Tibial nerve (tissue), 4 donors: ENCODE measurements at places on chromosomes 16 and 17. TPM values are rescaled to one million over a fixed set of nuclear protein-coding genes. Genes with fewer than 3 reads are reported as not detected.
A peak's percentile ranks its signal among the peaks of the same experiment; 100 is the strongest.

GRCh38 chr17:70173681-70174080 lies 4.3 kb downstream of the KCNJ2 start:
- no peaks in the 10 kb centered on the region for H3K36me3 ChIP-seq
- peaks cover 25% of the 10 kb centered on the region for H3K4me1 ChIP-seq
- no peak overlapping the region for H3K27ac ChIP-seq
- peaks cover 11% of the 10 kb centered on the region for H3K27me3 ChIP-seq

GRCh38 chr16:88771294-88771772 lies 13.7 kb downstream of the PIEZO1 start:
- H3K4me1 ChIP-seq = peaks cover 71% of the 10 kb centered on the region
- peak overlapping the region; percentile 32 for H3K27ac ChIP-seq
- DNase-seq = no peak
- no peak overlapping the region for H3K4me3 ChIP-seq
- H3K36me3 ChIP-seq = no peaks in the 10 kb centered on the region

DNA sequence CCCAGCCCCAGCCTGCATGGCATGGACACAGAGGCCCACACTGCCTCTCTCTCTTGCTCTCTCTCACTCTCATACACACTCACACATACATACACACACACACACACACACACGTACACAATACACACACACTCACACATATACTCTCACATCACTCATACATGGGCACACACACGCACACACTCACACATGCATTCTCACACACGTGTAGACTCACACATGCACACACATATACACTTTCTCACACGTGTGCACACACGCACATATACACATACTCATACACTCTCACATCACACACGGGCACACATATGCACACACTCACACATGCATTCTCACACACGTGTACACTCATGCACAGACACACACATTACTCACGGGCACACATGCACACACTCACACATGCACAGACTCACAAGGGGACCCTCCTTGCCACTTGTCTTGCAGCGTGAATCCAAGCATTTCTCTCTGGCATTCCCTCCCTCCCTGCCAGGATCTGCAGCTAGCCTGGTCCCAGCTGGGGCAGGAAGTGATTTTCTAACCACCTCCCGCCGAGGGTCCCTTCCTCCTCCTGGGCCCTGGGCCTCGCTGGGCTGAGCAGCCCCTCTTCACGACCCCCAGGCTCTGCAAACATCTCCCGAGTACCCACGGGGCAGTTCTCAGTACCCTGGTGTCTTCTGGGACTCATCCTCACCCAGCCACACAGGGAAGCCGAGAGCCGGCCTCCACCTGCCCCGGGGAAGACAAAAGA lies 37.5 kb downstream of the IL21R start:
- no peak for DNase-seq
- H3K36me3 ChIP-seq = no peaks in the 10 kb centered on the region
- H3K27ac ChIP-seq = no peak overlapping the region

DNA sequence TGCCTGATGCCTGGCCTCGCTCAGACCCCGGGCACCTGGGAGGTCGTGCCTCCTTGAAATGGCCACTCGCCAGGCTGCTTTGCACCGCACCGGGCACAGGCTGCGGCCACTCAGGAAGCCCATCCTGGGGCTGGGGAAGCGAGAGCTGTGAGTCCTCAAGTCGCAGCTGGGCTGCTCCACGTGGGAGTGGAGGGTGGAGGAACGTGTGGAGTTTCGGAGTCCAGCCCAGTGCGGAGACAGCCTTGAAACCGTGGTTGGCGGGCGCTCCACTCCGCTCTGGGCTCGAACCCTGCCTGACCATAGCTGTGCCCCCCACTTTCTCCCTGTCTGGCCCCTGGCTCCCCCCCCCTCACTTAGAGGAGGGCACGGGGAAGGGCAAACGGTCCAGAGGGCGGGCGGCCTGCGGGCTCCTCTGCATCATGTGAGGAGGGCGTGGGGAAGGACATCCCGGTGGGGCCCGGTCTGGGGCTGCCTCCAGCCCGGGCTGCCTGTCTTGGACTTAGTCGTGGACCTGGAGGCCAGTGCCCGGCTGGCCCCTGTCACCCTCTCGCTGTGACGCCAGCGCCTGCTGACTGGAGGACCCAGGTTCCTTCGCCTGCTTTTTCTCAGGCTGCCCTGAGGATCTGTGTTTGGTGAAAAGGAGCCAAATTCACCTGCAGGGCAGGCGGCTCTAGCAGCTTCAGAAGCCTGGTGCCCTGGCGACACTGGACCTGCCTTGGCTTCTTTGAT lies 2.5 kb downstream of the UBE2I start:
- peaks cover 5% of the 10 kb centered on the region for H3K4me1 ChIP-seq
- peak overlapping the region; percentile 44 for H3K4me3 ChIP-seq
- H3K27ac ChIP-seq = no peak overlapping the region
- peaks cover 37% of the 10 kb centered on the region for H3K36me3 ChIP-seq

- DNase-seq = peak; percentile 72
- H3K36me3 ChIP-seq = no peaks in the 10 kb centered on the region
- no peak overlapping the region for H3K4me3 ChIP-seq
- H3K27me3 ChIP-seq = no peaks in the 10 kb centered on the region
- no peak overlapping the region for H3K27ac ChIP-seq
- H3K4me1 ChIP-seq = no peaks in the 10 kb centered on the region
Observed at GRCh38 chr17:40499551-40500189, 1.8 kb downstream of the TNS4 start.

DNA sequence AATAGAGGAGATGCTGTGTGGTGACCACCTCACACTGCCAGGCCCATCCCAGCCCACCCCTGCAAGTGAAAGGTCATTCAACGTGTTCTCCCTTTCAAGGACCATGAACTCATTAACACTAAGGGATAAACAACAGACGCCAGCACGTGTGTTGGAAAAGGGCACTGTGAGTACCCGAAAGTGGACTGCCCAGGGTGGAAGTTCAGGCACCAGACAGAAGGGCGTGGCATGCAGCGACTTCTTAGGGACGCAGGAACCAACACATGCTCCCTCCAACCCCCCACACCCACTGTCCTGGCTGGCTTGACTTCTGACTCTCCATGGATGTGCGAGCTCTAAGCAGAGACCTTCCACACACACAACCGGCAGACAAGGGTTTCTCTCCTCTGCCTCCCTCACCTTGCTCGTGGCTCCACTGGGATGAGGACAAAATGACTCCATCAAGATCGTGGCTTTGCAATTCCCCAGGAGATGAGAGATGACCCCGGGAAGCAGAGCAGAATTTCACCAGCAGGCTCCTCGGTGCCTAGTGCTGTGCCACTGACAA lies 11.0 kb downstream of the UBALD1 start:
- no peak overlapping the region for H3K27ac ChIP-seq
- no peaks in the 10 kb centered on the region for H3K27me3 ChIP-seq

DNA sequence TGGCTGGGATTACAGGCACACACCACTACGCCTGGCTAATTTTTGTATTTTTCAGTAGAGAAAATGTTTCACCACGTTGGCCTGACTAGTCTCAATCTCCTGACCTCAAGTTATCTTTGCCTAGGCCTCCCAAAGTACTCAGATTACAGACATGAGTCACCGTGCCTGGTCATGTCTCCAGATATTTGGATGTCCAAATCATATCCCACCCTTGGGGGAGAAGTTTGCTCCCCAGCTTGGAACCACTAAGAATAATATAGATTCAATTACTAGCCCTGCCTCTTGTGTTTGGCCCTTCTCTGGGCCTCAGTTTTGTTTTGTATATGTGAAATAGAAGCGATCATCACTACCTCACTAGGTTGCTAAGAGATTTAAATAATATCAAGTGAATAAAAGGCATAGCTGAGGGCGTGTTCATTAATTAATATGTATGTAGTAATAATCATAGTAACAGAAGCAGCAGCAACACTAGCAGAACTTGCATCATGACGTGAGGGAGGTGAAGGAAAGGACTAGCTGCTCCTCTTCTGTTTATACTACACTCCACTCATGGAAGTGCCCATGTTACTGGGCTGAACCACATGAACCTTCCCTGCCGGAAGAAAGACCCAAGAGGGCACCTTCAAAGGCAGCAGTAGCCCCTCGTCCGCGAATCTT lies 253.6 kb upstream of the XYLT1 start:
- no peak overlapping the region for H3K4me3 ChIP-seq
- no peaks in the 10 kb centered on the region for H3K4me1 ChIP-seq
- H3K27me3 ChIP-seq = no peaks in the 10 kb centered on the region
- no peak for DNase-seq
- H3K27ac ChIP-seq = no peak overlapping the region
- H3K36me3 ChIP-seq = no peaks in the 10 kb centered on the region

DNA sequence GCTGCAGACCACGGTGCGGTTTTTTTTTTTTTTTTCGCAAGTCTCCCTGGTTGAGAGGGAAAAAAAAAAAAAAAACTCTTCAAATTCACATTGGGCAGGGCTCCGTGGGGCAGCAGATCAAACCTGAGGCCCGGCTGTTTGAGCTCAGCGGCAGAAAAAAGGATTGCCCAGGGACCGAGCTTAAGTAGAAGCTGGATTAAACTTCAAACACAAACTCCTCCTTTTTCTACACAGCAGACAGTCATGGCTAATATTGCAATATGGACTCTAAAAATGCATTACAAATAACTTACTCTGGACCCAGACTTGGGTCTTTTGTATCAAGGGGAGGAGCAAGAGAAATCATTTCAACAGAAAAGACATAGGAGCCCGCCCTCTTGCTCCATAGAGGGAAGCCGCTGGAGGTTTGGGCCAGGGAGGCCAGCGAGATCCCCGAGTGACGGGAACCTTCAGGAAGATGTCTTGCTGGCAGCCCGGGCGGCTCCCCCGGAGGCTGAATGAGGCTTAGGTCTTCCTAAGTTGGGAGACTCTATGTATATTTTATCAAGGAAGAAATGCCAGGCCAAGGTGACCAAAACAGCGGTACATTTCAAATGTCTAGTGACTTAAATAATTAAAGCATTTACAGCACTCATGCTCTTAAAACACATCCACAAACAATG lies 167.7 kb downstream of the ZNF423 start:
- no peak overlapping the region for H3K4me3 ChIP-seq
- H3K36me3 ChIP-seq = no peaks in the 10 kb centered on the region
- no peak for DNase-seq
- H3K27ac ChIP-seq = no peak overlapping the region
- H3K4me1 ChIP-seq = no peaks in the 10 kb centered on the region

DNA sequence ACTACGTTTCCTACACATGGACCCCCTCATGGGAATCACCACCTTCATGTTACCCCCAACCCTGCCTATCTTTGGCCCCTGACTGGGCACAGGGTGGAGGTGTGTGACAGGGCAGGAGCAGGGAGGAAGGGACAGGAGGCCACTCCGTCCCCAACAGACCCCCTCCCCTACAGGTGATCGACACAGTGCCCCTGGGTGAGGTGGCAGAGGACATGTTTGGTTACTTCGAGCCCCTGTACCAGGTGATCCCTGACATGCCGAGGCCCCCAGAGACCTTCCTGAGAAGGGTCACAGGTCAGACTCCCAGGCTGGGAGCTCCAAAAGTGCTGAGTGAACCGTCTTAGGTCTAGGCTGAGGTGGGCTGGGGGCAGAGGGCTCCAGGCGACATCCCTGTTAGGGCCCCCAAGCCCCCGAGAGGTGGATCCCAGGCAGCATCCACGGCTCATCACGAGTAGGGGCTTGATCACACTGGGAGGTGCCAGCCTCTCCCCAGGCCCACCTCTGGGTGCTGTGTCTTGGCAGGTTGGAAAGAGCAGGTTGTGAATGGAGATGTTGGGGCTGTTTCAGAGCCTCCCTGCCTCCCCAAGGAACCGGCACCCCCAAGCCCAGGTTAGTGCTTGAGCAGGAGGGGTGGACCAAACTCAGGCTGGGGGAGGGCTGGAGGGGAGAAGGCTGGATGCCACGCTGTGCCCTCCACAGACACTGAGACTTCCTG lies 1.5 kb downstream of the ACBD4 start:
- H3K36me3 ChIP-seq = no peaks in the 10 kb centered on the region
- H3K4me3 ChIP-seq = no peak overlapping the region
- peaks cover 11% of the 10 kb centered on the region for H3K4me1 ChIP-seq
- no peaks in the 10 kb centered on the region for H3K27me3 ChIP-seq

Gene TBC1D3H
- not detected for total RNA-seq

Gene SLC16A3
- 11.1 TPM for total RNA-seq

Gene KRT17
- 1.5 TPM for total RNA-seq

Gene SUPT6H
- total RNA-seq = 56.4 TPM

Gene EVPLL
- not detected for total RNA-seq

Gene HASPIN
- total RNA-seq = 0.21 TPM

Gene PRSS33
- total RNA-seq = not detected
